ENCODE measurements at places on chromosomes 1 and 21.

DNA sequence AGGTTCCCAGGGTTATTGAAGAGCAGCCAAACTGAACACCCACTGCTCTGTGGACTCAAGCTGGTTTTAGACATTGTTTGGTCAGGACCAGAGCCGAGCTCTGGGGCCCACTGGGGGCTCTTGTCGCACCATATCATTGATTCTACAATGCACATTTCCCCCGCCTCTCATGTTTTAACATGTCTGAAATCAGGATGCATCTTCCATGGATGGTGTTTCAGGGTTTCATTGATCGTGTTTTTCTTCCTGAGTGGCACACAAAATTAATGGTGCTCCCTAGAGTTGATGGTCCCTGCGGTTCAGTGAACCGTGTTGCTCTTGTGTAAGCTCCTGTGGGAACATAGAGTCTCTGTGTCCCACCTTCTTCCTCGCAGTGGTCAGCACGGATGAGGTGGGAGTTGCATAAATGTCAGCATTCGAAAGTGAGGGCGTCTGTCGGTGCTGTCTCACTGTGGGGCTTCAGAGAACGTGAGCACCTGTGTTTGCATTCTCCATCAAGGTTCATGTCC, 38.3 kb downstream of the GALNT2 start:
- DNase-seq = no peak

DNA sequence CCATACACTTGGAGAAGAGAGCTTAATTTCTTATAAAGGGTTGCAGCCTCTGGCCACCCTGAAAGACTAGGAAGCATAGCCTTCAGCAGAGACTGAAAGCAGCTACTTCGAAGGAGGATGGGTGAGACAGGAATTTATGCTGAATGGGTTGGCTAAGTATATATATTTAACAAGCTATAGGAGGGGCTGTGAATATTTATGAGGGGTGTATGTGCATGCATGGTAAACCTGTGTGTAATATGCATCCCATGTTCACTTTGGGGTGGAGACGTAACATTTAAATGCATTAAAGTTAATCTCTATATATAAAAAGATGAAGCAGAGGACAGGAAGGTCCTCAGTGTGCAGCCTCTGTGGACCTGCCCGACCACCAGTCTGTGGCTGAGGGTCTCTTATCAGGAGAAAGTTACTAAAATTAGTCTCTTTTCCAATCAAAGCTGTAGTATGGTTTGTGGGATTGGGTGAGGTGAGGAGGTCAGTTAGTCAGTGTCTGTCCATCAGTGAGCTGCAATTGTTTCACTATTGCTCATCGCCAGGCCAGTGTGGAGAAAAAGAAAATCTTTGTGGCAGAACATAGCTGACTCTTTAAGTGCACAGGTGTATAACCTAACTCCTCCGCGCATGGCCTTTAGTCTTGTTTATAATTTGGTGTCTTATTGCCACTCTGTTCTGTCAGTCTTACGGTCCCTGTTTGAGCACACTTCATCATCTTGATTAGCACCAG, 35.4 kb upstream of the DSCAM start:
- no peak for DNase-seq

- no peak for DNase-seq
Measured at GRCh38 chr1:226634611-226635246, 86.2 kb downstream of the STUM start.

GRCh38 chr1:71210718-71211117, 129.9 kb upstream of the ZRANB2 start:
- DNase-seq = no peak

DNA sequence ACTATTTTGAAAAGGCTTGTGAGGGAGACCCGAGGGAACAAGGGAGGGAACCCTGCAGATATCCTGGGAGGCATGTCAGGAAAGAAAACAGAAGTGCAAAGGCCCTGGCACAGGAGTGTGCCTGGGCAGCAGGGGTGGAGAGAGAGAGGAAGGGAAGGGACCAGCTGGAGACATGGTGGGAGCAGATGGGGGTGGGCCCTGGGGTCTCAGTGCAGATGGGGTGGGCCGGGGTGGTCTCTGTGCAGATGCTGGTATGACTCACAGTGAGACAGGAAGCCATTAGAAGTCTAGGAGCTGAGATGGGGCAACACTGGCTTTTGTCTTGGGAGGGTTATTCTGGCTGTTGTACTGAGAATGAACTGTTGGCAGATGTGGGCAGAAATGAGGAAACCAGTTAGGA, 363.6 kb upstream of the C1orf174 start:
- DNase-seq = no peak

GRCh38 chr1:205232127-205232820, 4.5 kb downstream of the TMCC2 start:
- no peak for DNase-seq

GRCh38 chr1:115839029-115839678, 1.8 kb downstream of the NHLH2 start:
- no peak for DNase-seq

DNA sequence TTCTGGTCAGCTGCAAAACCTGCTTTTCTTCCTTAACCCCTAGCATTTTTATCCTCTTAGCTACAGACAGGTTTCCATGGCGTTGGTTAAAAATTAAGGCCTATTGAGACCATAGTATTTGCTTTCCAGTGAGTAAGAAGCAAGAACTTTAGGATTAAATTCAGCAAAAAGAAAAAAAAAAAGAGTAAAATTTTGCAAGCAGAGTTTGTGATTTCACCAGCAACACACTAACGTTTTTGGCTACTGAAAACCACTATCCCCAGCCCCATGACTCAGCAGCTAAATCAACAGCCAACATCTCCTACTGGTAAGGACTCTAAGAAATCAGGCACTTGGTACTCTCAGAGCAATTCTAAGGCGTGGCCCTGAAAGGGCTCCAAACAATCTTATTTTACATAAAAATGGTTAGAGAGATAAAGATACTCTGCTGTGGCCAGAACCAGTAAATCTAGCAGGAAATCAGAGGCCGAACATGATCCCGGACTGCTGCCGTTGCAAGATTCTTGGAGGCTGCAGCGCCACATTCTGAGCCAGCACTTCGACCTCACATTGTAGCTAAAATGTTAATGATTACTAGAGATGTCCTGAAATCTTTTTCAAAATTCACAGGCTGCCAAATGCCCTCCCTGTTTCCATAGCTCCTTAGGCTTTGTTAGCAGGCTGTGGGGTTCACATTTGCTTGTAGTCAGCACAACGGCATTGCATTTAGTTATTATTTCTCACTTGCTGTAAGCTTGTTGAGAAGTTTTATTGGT, 1.6 kb upstream of the ENO1 start:
- peak; percentile 66 for DNase-seq

DNA sequence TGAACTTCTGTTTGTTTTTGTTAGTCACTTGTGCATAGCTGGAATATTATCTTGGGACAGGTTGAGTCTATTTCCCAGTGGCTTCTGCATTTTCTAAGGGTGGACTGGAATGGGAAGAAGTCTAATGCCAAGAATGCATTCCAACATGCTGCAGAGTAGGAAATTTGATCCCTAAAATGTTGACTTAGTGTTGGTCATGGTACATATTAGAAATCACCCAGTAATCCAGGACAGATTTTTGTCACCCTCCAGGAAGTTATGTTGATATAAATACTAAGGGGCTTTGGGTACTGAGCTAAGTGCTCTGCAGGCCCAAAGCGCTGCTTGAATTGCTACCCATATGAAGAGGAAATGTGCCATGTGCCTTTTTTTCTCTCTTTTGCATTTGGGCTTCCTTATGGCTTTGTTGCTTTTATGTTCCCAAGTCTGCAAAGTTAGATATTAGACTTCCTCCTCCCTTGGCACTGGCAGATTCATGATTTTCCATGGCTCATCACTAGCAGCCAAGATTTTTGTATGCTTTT, 10.0 kb downstream of the ARID1A start:
- DNase-seq = peak; percentile 70

DNA sequence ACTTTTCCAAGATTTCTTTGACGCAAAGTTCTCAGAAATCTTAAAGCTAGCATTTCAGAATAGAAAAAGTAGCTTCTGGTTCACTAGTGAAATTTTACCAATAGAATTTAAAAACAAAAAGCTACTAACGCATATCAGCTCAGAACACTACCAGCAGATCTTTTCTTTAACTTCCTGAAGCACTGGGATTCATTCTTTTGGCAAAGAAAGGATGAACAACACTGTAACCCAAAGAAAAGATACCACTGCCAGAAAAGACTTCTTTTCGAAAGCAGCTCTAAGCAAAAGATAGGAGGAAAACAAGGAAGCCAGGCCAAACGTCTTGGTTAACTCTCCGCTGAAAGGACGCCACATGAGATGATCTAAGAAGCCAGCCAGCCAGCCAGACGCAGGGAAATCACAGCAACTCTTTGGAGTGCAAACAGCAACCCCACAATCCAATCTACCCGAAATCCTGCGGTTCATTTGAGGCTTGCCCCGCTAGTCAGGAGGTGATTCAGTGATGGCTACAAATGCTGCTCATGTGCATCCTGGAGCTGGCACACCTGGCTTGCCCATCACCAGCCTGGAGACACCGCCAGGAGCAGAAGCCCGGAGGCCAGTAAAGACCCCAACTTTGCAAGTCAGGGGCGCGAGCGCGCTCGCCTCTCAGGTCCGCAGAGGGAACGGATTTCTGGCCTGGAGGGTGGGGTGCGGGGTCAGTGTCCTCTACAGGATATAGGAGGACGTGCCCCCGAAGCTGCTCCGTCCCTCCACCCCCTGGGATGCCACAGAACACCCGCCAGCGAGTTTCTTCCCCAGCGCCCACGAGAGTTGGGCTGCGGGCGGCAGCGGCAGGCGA, 812 bp downstream of the NBPF1 start:
- DNase-seq = peak; percentile 68

- no peak for DNase-seq
Measured at GRCh38 chr1:24317956-24318614, 1.1 kb upstream of the GRHL3 start.

DNA sequence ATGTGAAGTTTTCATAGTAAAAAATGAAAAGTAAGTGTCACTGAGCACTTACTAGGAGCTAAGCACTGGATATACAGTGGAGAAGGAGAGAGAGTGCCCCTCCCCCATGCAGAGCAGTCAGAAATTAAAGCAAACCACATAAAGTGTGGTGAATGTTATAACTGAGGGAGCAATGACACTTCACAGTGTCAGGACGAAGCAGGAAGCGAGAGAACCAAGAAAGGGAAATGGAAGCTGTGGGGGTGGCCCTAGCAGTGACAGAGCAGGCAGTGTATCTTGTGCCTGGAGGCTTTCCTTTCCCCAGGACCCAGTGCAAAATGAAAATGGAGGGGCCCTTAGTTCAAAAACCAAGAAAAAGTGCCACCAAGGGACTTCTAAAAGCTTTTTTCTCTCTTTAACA, 21.5 kb upstream of the RCAN3 start:
- no peak for DNase-seq

DNA sequence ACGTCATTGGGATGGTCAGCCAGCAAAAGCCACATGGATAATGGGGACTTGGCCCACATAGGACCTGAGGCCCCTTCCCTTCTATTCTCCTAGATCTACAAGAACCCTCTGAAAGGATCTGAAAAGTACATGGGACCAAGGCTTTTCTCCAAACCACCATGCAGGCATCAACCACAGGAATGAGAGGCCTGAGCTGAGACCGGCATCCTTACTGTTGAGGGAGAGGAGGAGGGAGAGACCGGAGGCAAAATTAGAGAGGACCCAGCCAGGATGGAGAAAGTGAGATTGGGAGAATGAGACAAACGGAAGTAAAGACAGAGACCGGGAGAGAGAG, 281.7 kb downstream of the RRAGC start:
- DNase-seq = no peak

GRCh38 chr1:175521249-175522040, 221.9 kb downstream of the TNR start:
- peak; percentile 54 for DNase-seq

GRCh38 chr1:242132121-242132817, 133.4 kb upstream of the MAP1LC3C start:
- no peak for DNase-seq

DNA sequence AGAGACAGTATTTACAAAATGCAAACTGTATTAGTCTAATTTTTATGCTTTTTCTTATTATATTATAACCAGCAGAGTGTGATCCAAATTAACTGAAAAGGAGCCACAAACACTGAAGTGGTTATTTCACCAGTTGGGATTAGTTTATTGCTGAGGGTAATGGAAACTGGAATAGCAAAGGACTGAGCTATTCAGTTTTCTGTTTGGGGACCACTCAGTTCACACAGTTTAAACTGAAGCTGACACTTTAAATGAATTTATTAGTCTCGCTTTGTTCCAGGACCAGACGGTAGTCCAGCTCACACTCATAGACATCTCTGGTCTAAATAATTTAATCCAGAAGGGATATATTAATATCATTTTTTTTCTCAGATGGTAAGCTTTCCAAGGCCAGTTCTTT, 410.7 kb downstream of the LTN1 start:
- DNase-seq = no peak

DNA sequence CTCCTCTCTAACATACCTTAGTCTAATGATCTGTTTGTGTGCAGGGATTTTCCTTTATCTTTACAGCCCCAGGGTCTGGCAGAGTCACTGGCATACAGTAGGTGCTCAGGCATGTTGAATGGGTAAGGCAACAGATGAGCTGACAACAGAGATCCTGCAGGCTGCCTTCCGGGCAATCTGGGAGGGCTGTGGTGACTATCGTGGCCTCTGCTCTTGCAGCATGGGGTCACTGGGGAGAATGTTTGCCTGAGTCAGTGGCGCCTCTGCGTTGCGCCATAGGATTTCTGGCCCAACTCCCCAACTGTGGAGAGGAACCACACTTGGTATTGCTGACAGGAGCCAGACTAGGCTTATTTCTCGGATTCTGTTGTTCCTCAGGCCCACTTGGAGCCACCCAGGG, 93.8 kb downstream of the LAMC2 start:
- DNase-seq = no peak

GRCh38 chr1:99786751-99787501, 20.5 kb upstream of the FRRS1 start:
- no peak for DNase-seq

- peak; percentile 74 for DNase-seq
Measured at GRCh38 chr1:109509176-109510134, at the start of gene AMIGO1. AMIGO1 (minus strand) TSS chr1:109509727; CDS start chr1:109508912, 815 bp downstream.

DNA sequence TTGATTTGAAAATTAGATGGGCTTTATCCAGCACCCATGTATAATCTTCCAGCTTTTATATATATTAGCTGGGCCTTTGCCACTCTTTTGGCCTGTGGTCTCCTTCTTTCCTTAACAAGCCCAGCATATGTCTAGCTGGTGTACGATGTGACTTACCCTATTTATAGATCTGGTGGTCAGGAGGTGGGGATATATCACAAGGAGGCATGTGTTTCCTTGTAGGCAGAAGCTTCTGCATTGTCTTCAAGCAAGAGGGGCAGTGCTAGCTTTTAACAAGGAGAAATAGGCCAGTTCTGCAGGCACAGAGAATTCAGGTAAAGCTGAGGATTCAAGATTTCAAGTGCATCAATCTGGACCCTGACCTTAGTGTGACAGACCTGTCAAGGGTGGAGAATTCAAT, 38.0 kb upstream of the DNASE2B start:
- no peak for DNase-seq

- no peak for DNase-seq
Measured at GRCh38 chr1:184465489-184466146, 78.8 kb downstream of the C1orf21 start.

DNA sequence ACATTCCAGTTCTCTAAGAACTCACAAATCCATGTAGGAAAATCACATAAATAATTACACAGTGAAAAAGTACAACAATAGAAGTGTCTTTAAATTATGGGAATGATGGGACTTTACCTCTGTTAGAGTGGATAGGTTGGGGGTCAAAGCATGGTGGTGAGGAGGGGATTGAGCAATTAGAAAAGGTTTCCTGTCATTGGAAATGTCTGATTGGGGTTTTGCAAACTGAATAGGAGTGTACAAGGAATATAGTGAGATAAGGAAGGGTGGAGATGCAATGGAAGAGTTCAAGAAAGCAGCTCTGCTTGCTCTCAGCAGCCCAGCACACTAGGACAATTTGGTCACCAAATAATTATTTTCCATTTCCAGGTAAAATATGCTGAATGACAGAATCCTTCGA, 238.8 kb downstream of the ST6GALNAC3 start:
- DNase-seq = no peak

- no peak for DNase-seq
Measured at GRCh38 chr1:2439369-2439768, 27.0 kb upstream of the PEX10 start.
